Fibroblast of skin of right quadriceps (primary cell): ENCODE measurements at places on chromosomes 7 and 10.

GRCh38 chr10:109924087-109924486 lies 776 bp upstream of the XPNPEP1 start:
- DNase-seq = no peak

DNA sequence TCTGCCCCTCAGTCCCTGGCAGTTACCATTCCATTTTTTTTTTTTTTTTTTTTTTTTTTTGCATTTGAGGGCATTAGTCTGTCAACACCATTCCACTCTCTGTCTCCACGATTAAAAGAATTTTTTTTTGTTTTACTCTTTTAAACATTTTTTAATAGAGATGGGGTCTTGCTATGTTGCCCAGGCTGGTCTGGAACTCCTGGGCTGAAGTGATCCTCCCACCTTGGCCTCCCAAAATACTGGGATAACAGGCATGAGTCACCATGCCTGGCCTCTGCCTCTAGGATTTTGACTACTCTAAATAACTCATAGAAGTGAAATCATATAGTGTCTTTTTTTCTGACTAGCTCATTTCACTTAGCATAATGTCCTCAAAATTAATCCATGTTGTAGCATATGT lies 16.5 kb upstream of the CLDN3 start:
- DNase-seq = no peak

DNA sequence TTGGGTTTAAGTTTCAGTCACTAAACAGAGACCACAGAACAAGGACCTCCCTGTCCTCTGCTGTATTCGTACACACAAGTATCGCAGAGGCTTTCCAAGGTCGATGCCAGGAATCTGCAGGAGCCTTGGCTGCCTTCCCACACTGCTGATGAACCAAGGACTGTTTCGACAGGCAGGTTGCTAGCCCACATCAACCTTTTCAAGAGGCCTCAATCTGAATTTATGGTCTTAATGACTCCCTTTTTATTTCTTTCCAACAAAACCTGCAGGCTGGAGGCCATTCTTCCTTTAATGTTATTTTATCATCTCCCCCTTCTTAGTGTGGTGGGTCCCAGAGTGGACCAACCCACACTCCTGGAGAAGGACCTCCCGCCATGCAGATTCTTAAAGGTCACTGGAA lies 45.6 kb downstream of the JCAD start:
- peak; percentile 56 for DNase-seq

DNA sequence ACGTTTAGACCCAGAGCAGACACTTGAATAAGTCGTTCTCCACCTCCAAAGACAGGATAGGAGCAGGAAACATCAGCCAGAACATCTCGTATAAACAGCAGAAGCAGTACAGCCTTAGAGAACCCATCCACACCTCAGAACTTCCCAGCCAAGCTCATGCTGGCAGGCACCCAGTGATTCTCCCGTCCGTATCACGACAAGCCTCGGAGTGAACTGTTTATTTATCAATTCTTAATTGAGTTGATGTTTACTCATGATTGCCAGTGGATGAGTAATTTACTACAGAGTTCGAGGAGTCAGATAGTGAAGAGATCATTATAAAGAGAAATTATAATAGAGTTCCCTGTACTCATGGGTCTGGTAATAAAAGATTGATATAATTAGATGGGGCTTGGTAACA lies 811.5 kb downstream of the LRMDA start:
- no peak for DNase-seq

GRCh38 chr10:121033366-121033765 lies 182.2 kb downstream of the WDR11 start:
- no peak for DNase-seq

DNA sequence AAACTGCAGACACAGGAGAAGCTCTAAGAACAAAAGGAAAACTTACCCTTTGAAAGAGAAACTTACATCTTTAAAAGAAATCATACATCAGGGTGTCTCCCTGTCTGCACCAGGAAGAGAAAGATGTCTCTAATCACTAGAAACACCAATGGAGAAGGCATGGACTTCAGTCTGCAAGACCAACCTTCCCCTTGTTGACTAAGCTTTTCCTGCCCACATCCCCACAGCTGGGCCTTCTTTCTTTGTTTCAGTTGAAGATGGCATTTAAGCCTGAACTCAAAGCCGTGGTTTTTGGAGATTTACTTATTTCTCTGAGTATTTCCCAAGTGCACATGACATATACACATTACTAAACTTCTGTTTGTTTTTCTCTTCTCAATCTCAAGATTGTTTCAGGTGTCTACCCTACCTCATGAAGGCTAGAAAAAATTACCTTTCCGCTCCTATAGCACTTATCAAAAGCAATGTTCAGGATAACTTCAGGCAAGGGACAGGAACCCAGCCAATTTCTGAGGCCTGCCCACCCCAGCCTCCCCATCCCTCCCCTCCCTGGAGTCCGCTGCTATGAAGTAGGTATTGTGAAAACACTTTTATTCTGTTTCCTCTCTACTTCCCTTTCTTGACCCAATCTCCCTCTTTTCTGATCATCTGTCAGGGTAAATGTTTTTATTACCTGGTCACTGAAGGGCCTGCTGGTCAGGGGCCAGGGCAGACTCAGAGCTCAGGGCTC lies 2.8 kb upstream of the SLC29A3 start:
- no peak for DNase-seq

DNA sequence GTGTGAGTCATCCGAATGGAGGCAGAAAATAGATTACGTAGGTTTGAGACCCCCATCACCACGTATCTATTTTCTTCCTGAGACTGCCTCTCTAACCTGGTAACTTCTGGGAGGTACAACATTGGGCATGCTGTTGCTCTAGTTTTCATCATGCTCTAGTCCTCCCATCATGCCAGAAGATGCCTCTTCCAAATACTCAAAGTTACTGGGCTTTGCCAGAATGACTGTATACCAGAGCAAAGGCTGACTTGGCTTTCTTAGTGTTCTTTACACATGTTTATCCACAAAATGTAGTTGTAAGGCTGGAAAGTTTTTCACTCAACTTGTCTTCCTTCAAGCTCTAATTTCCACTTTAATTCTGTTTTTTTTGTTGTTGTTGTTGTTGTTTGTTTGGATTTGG lies 370.5 kb downstream of the MDFIC start:
- DNase-seq = no peak

- no peak for DNase-seq
Observed at GRCh38 chr7:37285706-37286453, 162.8 kb downstream of the ELMO1 start.

GRCh38 chr7:45122975-45123860 lies 11.7 kb upstream of the TBRG4 start:
- DNase-seq = no peak

DNA sequence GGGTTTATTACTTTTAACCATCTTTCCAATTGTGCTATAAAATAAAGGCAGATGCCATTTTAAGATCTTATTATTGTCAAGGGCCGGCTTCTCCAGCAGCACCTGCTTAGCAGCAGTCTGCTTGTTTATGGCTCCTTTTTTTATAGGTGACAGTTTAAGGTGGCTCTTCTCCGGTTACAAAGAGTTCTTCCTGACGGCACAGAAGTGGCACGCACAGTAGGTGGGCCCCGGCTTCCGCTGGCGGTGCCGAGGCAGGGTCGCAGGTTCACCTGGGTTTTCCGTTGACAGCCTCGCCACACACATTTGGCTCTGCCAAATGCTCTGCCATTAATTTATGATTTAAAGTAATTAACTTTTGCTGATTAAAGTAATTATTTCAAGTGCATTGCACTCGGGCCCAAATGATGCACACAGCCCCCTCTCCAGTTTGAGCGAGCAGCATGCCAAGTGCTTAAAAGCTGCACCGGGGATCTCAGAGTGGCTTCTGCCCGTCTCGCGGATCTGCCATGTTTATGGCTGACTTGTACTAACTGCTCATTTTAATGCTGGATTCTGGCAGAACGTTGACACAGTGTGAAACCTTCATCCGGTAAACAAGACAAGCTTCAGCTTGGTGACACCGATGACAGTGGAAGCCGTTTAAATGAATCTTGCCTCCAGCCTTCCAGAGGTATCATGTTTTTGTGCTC lies 355.1 kb upstream of the MKI67 start:
- no peak for DNase-seq

DNA sequence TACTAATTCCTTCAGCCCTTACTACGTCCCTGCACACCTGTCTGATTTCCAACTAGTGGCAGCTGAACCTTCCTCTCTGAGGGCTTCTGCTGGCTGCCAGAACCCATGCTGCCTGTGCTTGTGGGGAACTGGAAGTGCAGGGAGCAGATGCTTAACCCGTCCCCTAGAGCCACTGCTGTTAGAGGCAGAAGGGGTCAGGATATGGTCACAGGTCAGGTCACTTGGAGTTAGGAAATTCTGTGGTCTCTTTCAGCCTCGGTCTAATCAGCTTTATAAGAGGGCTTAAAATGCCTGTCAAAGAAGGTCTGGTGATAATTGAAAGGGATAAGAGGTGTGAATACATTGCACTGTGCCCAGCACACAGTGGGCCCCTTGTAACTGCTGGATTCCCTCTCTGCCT lies 82.0 kb downstream of the PLPP4 start:
- no peak for DNase-seq

- DNase-seq = no peak
Observed at GRCh38 chr7:98826811-98827231, 43.0 kb downstream of the TMEM130 start.

DNA sequence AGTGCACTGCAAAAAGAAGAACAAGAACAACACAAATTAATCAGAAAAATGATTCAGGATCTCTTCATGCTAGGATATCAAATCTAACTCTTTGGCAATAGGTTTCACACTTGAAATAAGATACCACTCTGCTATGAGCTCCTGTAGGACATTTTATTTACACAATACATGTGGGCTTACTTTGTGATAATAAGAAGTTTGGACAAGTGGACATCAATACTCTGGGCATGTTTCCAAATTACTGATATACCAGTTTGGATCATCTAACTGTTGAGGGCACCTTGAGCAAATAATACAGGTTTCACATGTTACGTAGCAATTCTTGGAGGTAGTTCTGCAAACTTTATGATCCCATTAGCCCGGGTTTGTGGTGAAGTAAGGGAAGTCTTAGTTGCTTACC lies 59.8 kb downstream of the CPVL start:
- DNase-seq = no peak

DNA sequence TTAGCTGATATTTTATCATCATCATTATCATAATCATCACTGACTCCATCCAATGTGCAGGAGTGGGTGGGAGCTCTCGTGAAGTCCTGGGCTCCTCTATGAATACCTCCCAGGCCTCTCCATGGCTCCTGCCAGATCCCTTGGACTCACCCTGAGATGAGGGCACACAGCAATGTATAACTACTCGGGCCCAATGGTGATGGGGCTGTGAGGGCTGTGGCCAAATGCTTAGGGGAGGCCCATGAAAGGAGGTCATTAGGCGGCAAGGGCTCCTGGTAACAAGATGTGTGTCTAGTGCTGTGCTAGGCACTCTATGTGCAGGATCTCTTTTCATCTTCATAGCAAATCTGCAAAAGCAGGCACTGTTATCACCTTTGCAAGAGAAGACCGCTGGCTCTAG lies 270.9 kb downstream of the GLRX3 start:
- DNase-seq = no peak

DNA sequence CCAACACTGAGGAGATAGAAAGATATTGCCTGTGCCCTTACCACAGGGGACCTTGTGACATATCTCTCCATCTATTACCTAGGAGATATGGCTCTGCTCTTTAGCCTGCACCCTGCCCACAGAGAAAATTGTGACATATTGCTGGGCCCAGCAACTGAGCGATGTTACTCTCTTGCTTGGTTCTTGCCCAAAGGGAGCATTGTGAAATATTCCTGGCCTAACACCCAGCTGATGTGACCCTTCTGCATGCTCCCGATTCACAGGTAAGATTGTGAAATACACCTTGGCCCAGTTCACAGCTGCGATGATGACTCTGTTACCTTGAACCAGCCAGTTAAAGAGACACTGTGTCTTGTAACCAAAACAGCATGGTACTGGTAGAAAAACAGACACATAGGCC lies 37.2 kb upstream of the ZNF107 start:
- no peak for DNase-seq

- peak; percentile 70 for DNase-seq
Observed at GRCh38 chr7:34130558-34131295, 225.4 kb downstream of the BMPER start.

GRCh38 chr7:3309956-3310355 lies 8.9 kb downstream of the SDK1 start:
- no peak for DNase-seq

GRCh38 chr10:22280078-22280477 lies 36.1 kb upstream of the COMMD3 start:
- DNase-seq = no peak

GRCh38 chr10:114801411-114801813 lies 20.2 kb upstream of the FHIP2A start:
- DNase-seq = no peak

DNA sequence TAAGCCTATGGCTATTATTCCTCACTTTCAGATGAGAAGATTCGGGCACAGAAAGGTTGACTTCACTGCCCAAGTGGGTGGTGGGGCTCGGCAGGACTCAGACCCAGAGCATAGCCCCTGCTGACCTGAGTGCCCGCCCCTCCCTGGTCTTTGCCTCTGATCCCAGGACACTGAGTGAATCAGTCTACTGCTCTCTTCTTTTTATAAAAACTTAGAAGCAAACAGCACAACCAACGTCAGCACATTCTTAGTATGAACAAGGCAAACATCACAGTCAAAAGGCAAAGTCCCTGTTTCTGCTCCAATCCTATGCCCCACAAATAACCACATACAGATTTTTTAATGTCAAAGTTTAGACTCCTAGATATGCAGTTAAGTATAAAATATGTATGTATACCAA lies 237.8 kb downstream of the ZMYND11 start:
- peak; percentile 43 for DNase-seq

- peak; percentile 94 for DNase-seq
Observed at GRCh38 chr10:117541405-117541908, 1.1 kb upstream of the EMX2 start.

DNA sequence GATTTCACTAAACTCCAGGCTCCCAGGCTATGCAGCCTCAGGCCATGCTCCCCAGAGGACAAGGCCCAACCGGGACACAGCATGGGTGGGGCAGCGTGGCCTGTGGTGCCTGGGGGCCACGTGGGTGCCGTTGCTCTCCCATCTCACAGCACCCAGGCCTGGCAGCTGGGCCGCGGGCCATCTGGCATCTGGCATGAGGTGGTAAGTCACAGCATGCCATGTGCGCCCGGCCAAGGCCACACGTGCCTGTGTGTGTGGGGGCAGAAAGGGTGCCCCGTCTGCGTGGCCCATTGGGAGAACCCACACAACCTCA lies 204.1 kb downstream of the EBF3 start:
- DNase-seq = no peak

DNA sequence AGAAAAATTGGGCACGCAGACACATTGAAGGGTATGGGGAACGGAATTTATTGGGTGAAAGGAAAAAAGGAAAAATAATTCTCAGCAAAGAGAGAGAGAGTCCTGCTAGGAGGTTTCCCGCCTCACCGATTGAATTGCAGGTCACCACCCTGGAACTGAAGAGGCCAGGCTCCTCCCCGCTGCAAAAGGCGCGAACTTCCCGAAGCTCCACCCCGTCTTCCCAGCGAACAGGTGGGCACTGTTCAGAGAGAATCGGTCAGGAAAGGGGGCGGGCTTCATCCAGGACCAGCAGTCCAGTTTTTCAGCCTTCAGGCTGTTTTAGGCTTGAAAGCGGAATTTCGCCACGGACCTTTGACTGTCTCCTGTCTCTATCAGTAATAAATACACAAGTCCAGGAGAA lies 27.3 kb upstream of the CADPS2 start:
- no peak for DNase-seq
